ENCODE measurements at places on chromosomes 7 and 10.

DNA sequence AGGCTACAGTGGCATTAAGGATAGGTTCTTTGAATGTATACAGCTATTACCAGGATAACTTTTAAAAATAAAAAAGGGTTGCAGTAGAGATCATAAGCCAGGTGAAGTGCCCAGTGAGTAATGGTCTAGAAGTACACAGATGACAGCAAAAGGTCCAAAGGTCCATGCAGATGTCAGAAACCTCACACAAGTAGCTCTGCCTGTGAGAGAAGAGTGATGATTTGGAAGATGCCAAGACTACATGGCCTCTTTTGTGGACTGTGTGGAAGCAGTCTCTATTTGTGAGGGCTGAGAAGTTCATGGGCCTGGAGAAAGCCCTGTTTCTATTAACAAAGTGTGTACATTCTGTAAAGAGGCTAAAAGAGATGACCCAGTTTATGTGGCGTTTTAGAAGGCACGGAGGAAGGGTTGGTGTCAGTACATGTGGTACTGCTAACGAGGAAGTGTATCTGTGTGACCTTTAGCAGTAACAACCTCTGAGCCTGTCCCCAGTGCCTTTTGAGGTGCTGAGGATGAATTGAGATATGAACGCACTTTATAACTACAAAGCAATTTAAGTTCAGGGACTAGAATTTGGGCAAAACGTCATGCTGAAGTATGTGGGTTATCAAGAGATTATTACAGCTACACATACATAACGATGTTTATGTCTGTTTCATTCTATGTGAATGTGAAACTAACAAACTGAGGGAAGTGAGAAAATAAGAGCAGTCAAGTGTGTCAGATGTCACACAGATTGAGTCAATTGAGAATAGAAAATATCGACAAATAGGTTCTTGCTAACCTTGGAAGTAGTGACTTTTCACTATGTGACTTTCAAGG is 7.6 kb downstream of the CYCS start:
- DNase-seq: no peak

DNA sequence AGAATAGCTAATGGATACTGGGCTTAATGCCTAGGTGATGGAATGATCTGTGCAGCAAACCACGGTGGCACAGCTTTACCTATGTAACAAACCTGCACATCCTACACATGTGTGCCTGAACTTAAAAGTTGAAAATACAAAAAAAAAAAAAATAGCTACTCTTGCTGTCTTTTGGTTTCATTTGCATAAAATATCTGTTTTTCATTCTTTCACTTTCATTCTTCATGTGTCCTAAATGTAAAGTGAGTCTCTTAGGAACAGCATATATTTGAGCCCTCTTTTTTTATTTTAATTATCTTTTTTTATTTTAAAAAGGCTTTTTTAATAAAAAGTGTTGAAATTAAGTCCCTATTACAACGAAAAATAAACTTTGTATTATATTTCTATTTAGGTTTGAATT is 836.1 kb upstream of the KCND2 start:
- no peak for DNase-seq

DNA sequence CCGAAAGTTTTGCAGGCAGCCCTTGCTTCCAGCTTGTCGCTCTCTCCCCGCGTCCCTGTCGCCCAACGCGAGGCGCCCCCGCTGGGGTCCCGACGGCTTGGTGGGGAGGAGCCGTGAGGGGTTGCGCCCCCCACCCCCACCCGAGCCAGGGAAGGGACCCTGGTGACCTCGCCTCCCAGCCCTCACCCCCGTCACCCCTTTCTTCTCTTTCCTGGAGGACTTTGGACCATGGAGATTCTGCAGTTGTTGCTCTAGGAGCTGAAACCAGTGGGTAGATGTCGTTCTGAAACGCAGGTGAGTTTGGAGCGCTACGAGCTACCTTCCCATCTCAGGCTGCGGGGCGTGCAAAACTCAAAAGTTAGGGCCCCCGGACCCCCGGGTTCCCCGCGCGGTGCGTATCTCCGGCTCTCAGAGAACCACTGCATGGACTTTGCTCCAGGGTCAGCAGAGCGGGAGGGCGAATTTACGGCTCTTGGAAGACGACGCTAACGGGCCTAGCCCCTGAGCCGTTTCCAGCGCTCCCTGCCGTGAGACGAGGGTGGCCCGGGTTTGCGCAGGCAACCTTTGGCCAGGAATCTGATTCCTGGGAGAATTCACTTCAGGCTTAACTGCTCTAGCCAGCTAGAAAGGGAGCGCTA is 684 bp upstream of the ATXN7L1 start:
- DNase-seq: peak; percentile 24

DNA sequence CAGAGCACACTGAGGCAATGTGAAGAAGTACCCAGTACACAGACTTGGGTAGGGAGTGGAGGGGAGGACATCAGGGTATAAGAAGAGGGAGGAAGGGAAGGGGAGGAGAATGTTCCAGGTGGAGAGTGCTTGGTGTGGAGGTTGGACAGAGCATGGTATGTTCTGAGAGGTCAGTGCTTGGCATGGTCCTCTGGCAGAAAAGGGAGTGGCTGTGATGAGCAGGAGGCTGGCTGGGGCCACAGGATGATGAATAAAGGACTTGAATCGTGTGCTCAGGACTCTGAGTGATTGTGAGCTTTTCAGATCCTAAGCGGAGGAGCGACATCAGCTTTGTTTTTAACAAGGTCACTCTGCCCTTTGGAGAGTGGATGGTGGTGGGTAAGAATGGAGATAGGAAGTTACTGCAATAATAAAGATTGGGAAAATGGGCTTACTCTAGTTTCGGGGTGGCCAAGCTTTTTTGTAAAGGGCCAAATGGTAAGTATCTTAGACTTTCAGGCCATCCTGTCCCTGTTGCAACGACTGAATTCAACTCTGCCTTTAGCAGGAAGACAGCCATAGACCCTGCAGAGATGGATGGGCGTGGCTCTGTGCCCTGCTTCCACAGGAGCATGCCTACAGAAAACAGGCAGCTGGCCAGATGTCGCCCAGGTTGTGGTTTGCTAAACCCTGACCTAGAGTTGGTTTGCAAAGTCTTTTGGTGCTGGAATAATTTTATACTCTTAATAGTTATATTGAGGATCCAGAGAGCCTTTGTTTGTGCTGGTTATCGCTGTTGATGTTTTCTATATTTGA is 8.4 kb downstream of the PPP2R2D start:
- DNase-seq: no peak

GRCh38 chr7:102204212-102204611 is 82.5 kb upstream of the SH2B2 start:
- no peak for DNase-seq

DNA sequence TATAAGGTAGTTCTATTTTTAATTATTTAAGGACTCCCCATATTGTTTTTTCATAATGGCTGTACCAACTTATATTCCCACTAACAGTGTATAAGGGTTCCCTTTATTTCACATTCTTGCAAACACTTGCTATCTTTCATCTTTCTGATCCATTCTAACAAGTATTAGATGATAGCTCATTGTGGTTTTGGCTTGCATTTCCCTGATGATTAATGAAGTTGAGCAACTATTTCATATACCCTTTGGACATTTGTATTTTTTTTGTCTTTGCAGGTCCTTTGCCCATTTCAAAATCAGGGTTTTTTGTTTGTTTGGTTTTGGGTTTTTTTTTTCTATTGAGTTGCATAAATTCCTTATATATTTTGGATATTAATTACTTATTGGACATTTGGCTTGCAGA is 107.2 kb downstream of the EPC1 start:
- DNase-seq: no peak

DNA sequence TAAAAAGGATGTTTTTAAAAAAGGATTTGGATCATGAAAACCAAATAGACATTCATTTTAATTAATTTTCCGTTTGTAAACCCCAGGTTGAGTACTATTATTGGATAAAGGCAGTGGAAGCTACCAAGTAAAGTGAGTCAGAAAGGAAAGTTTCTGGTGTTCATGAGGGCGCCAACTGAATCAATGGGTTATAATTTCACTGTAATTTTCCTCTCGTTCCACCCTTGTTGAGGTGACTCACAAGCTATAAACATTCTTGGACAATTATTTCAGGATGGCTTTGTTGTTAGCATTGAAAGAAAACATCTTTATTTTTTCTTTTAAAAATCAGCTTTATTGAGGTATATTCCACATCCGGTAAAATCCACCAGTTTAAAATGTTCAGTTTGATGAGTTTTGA is 5.1 kb upstream of the FAM133B start:
- DNase-seq: no peak

- no peak for DNase-seq
Measured at GRCh38 chr10:129605986-129606518, 139.0 kb downstream of the MGMT start.

GRCh38 chr7:77184990-77185389 is 14.6 kb downstream of the FGL2 start:
- no peak for DNase-seq

DNA sequence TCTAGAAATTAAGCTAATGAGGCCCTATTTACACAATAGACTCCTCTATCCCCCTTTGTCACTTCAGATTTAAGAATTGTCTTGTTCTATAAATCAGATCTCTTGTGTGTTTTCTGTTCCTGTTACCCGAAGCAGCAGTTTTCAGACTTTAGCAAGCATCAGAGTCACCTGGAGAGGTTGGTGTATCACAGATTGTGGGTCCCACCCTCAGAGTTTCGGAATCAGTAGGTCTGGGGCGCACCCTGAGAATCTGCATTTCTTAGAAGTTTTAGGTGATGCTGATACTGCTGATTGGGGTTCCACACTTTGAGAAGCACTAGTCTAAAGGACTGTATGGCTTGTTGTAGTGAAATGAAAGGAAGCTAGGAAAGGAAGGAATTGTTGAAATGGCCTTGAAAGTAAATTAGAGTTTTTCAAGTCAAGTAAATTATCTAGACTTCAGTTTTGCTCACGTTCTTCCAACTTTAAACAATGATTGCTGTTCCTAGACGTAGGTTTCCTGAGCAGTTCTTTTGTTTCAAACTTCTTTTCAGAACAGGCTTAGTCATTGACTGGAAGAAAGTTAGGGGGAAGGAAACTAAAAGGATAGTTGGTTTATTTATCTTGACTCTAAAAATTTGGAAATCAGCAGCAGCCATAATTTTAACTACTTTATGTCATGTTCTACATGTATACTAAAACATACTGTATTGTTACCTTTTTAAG is 15.7 kb downstream of the BPGM start:
- no peak for DNase-seq

DNA sequence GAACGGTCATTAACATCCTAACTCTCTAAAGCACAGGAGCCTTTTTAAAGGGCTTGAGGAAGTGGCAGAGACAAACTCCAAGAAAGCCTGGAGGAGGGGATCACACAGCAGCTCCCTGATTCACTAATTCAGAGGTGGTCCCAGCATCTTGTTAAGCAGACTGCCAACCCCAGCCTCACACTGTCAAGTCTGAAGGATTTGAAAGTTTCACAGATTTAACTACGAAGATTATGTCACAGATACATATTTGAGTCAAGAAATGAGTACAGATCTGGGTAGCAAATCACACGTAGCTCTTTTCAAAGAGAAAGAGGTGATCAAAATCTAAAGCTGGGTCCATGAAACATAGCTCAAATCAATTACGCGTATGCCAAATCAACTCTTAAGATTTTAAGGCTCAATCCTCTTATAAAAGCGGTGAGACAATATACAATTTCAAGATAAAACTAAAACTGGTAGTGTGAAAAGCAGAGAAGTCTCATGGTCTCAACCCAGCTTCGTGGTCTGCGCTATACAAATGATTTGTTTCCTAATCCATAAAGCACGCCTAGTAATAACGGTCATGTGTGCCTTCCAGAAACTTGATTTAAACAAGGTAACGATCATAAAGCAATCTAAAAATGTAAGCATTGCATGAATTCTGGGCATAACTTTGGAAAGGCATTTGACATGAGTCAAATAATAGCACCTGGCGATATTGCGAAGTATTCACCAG is 229.9 kb upstream of the MKLN1 start:
- no peak for DNase-seq

- no peak for DNase-seq
Measured at GRCh38 chr7:80614851-80615271, 23.6 kb upstream of the CD36 start.

DNA sequence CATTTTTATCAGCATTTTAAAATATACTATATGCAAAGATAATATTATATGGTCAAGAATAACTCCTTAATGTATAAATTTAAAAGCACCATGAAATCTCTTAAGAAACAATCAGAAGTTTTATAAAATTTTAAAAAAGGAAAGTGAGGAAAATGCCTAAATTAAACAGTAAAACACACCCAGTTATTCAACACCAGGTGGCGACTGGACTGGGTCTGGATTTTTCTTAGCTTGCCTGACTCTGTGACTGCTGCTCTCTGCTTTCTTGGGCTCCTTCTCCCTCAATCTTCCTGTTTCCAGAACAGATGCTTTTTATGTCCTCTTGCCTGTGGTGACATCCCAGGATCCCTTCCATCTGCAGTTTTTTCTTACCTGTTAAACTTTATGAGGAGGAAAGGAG is 200.3 kb downstream of the BICC1 start:
- DNase-seq: no peak

- DNase-seq: no peak
Measured at GRCh38 chr10:60334991-60335390, 54.7 kb downstream of the ANK3 start.

GRCh38 chr10:118587881-118588651 is 7.4 kb downstream of the PRLHR start:
- DNase-seq: no peak

- no peak for DNase-seq
Measured at GRCh38 chr10:103502849-103503660, 9.6 kb downstream of the NEURL1 start.

DNA sequence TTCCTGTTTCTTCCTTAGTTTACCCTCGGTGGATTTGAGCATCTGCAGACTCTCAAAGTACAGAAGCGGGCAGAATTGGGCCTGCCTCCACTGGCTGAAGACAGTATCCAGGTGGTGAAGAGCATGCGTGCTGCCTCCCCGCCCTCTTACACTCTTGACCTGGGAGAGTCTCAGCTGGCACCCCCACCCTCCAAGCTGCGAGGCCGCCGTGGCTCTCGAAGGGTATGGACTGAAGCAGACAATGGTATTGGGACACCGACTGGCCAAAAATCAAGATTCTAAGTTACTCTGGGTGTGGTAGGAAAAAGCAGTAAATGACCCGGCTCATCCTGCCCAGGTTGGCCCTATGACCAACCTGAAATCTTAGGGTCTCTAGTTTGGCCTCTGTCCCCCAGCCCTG is 22.2 kb downstream of the STRIP2 start:
- no peak for DNase-seq

- peak; percentile 6 for DNase-seq
Measured at GRCh38 chr7:149871576-149871975, 2.2 kb upstream of the ATP6V0E2 start.

- no peak for DNase-seq
Measured at GRCh38 chr7:44346063-44346462, 20.7 kb upstream of the CAMK2B start.

- peak; percentile 67 for DNase-seq
Measured at GRCh38 chr7:151727579-151728285, 149.2 kb downstream of the PRKAG2 start.

DNA sequence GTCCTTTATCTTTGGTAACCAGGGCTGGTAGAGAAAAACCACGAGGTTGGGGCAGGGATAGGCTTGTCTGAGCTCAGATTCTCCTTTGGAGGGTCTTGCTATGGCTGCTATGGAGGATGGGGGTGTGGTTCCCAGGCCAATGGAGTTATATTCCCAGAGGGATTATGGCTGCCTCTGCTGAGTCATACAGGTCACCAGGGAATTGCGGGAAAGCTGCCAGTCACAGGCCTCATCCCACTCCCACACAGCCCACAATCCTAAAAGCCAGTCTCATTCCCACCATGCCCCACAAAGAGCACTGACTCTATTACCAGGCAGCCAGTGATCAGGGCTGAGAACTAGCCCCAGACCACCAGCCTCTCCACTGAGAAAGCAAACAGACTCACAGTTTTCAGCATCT is 316.6 kb upstream of the TMEM229A start:
- no peak for DNase-seq

- no peak for DNase-seq
Measured at GRCh38 chr10:49613165-49613881, 514 bp upstream of the CHAT start.

- DNase-seq: no peak
Measured at GRCh38 chr7:77428777-77429231, 12.7 kb upstream of the GSAP start.
